ENCODE measurements at places on chromosomes 2 and 18.

GRCh38 chr2:83369601-83370418 is 1089.3 kb downstream of the SUCLG1 start:
- no peak for DNase-seq

DNA sequence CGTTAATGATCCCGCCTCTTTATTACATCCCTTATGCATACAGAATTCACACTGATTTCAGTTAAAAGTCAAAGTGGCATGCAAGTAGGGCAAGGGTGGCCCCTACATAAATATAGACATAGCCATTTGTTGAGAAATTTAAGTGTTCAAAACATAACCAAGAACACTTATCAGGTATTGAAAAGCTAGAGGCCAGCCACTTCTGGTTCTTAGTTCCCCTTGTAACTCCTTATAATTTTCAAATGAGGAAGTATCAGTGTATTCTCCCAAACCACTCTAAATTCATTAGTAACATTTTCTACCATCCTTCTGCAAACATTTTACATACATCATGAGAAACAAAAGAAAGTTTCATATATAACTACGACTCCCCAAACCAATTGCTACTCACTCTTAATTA is 5.8 kb upstream of the ARL5A start:
- DNase-seq = no peak

- DNase-seq = peak; percentile 39
Observed at GRCh38 chr2:25797620-25798488, 80.4 kb downstream of the ASXL2 start.

DNA sequence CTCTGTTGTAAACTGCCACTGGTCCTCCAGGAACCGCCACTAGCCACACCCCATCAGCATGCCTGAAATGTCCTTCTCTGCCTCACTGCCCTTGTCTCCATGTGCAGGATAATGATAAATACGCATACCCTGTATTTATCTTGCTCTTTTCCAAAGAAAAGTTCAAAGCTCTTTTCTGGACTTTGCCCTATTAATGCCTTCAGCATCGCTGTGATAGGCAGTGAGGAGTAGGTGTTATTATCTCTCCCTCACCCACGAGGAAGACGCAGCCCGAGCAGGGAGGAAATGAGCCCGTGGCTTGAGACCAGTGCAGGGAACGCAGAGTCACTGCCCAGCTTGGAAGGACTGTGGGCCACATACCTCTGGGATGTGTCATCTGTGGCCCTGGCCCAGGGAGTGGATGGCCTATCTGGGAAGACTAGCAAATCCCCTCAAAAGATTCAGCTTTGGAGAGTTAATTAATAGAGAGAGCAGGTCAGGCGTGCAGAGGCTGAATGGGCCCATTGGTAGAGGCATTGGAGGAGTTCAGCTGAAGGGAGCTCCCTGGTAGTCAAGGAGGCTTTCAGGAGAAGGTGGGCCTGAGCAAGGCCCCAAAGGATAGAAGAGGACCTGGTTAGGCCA is 39.5 kb upstream of the MCFD2 start:
- DNase-seq = no peak

DNA sequence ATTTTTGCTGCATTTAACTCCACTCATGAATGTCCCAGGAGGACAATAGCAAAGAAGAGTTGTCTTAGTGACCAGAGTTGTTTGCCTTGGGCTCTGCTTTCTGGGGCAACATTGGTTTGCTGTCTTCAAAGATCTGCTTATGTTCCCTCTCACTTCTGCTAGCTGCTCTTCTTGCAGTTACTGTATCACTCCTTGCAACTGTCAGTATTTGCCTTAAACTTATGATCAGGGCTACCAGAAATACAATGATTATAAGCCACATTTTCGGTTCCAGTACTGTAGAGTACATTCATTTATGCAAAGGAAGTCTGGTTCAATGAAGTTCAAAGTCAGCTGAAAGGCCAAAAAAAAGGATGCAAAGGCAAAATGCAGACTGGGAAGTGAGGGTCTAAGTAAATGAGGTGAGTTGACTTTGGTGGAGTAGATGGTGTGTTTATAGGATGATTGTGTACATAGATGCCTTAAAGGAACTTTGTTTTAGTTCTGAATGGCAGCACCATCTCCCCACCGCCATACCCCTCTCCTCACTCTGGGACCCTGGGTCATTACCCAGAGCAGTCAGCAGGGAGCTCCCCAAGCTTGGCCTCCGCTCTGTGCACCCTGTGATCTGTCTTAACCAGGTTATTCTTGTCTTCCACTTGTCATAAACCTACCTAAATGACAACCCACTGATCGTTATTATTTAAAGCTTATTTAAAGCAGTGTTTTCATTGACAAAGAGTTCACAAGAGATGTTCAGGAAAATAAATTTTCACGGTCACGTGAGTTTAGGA is 236.0 kb downstream of the DOK6 start:
- DNase-seq = peak; percentile 54

DNA sequence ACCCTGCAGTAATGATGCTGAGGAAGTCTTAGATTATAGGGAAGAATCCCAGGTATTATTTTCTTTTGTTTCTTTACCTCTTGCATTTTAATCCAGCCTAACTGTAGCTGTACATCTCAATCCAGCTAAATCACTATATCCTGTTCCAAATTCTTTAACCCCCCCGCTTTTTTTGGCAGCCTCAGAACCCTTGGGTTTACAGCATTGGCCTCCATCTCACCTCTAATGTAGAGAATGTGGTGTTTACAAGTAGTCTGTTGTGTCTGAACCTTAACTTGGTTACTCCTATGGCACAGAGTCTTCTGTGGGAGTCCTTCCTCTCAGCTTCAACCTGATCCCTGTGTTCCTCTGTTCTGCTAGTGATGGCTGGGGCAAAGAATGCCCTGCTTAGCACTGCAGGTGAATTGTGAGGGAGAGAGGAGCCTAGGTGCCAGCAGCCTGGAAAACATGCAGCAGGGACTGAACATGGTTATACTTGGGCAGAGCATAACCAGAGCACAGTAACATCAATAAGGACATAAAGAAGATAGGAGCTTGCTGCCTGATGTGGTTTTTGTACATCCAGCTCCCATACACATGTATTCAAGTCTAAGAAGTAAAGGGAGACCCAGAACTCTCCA is 130.2 kb downstream of the FAM124B start:
- no peak for DNase-seq
